Activated CD4-positive, alpha-beta memory T cell treated with anti-CD3 and anti-CD28 coated beads, Interleukin-2, amount 10 ng/mL, durations not matched to agents 7 days and 5 days (primary cell): ENCODE measurements at places on chromosomes 1 and 21. TPM values are rescaled to one million over a fixed set of nuclear protein-coding genes. Genes with fewer than 3 reads are reported as not detected.

Gene FLG
- total RNA-seq, result 0.08 TPM

DNA sequence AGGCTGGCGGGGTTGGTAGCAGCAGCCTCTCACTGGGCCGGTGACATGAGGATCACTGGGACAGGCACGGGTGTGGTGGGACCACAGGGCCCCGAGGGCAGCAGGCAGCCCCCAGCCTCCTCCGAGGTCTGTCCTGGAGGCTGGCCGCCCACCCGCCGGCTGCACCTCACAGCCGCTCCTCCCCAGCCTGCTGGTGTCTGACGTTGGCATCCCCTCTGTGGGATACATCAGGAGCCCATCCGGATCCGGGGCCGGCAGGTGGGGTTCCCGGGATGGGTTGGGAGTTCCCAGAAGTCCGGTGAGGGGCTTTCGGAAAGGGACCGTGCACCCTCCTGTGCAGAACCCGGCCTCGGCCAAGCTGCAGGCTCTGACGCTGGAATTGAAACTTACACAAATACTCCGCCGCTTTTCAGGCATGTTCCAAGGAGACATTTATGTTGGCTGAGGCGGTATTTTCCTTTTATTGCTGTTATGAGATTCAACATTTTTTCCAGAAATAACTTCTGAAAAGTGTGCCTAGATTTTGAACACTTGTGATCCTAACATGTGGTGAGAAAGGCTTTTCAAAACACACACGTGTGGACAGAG is 142.1 kb upstream of the ARHGEF16 start:
- H3K4me1 ChIP-seq, result peaks cover 7% of the 10 kb centered on the region
- peaks cover 2% of the 10 kb centered on the region for H3K36me3 ChIP-seq
- no peak for DNase-seq
- no peak overlapping the region for H3K27ac ChIP-seq
- H3K4me3 ChIP-seq, result no peak overlapping the region
- peaks cover 2% of the 10 kb centered on the region for H3K27me3 ChIP-seq

DNA sequence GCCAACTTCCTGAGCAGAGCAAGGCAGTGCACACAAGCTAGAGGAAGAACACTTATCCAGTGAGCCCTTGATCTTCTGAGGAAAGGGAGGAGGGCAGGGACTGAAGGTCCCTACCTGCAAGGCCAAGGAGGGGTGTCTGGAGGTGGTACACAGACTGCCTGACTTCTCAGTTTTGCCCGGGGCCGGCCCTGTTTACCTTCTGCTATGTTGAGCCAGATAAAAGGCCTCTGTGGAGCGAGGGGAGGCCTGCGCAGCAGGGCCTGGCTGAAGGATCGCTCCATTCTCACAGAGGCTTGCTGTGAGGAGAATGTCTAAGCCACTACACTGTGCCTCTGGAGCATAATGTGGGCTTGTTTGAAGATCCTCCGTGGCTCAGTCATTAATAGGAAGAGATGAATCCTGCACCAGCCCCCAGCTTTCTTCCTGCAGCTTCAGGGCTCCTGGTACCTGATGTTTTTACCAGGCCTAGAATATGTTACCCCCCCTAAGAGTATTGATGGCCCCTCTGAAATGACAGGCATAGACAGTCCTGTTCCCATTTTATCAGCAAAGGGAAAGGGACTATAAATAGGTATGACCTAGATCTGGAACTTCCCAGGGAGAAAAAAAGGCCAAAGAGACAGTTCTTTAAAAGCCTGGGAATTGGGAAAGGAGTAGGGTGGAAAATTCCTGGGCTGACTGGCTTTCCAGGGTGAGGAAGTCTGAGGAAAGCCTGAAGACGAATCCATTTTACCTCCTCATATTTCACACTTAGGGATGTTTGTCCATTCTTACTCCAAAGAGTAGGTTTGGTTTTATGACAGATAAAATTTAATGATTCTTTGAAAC is 4.7 kb downstream of the POGK start:
- no peak for DNase-seq
- H3K27me3 ChIP-seq, result no peaks in the 10 kb centered on the region
- H3K36me3 ChIP-seq, result peaks cover 76% of the 10 kb centered on the region
- H3K27ac ChIP-seq, result no peak overlapping the region

Gene MAEL
- 0.45 TPM for total RNA-seq

DNA sequence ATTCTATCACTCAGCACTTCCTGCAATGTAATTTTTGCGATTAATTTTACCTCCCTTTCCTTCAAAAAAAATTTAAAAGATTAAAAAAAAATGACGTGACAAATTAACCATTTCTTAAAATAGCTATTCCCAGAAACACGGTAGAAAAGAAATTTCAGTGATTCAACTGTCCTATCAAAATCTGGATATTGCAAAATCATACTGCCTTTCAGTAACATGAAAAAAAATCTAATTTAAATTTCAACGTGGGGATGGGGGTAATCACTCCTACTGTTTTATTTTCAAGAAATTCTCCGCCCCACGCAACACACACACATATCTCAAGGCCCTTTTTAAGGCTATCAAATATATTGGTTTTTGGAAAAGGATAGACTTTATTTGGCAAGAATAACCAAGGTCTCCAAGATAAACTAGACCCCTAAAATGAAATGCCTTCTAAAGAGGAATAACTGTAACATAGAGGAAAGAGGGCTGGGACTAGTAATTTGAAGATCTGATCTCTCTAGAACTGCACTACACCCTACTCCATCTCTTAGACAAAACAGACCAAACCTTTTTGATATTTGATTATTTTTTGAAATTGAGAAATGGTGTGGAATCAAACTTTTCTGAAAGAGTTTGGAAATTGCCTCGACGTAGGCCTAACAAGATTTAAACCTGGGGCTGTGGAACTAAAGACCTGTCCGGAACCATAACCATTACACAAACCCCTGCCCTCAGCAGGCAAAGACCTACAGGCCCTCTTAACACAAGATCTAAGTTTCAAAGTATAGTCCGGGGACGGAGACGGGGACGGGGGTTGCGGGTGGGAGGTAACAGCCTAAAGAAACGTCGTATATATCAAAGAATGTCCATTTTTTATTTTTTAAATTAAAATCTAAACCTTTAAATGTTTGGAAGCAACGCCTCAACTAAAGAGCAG is 941 bp downstream of the ARNT start:
- DNase-seq, result peak; percentile 28
- H3K36me3 ChIP-seq, result peaks cover 28% of the 10 kb centered on the region
- H3K27me3 ChIP-seq, result no peaks in the 10 kb centered on the region

DNA sequence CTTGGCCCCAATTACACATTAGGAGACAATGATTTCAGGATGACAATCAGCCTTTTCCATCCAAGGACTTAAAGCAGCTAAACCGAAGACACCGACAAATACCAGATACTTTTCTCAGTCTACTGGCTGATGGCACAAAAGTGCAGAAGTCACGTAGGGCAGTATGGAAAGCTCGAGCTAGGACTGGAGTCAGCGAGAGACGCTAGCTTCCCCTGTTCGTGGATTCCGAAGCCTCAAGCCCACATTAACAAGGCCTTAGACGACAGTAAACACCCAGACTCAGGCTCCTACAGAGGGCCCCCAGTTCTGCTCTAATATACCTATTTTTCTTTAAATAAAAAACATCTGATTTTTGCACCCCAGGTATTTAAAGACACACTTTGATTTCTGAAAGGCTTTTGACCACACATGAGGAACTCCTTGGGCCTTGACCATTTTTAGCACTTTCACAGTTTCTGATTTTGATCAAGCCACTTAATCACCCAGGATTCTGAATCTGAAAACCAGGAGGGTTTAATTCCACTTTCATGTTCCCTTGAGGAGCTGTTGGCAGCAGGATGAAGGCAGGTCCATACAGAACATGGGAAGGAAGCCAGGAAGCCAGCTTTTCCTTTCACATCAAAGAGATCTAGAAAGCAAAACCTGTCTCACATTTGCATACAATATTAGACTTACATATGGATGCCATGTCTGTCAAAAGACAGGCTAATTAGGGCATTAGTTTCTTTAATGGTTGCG is 204.1 kb downstream of the GABPA start:
- H3K4me1 ChIP-seq, result peaks cover 13% of the 10 kb centered on the region
- H3K27ac ChIP-seq, result no peak overlapping the region
- H3K36me3 ChIP-seq, result no peaks in the 10 kb centered on the region

DNA sequence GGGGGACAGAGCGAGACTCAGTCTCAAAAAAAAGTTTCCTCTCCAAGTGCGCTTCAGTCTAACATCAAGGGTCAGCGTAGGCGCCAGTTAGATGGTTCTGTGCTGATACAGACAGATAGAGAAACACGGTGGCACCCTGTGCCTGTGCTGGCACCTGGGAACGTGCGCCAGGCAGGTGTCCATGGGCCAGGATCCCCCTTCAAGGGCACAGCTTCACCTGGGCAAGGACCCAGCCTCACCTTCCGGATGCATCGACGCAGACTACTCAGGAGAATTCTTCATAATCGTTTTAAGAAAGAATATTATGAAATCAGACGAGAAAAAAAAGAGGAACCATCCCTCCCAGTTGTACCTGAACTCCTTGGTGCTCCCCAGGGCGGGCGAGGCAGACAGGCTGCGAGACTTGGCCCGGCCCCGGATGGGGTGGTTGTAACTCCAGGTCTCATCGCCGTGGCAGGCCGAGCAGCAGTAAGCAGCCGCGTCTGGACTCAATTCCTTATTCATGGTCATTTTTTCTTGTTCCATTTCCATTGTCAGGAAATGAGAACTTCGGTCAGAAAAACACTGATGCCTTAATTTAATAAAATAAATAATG is 13.3 kb downstream of the NADK start:
- H3K27me3 ChIP-seq, result no peaks in the 10 kb centered on the region
- H3K36me3 ChIP-seq, result peaks cover 55% of the 10 kb centered on the region
- no peak overlapping the region for H3K27ac ChIP-seq
- no peak overlapping the region for H3K4me3 ChIP-seq

Gene PRRX1
- total RNA-seq, result not detected

GRCh38 chr1:155910621-155911121 is 478 bp downstream of the RIT1 start:
- no peaks in the 10 kb centered on the region for H3K27me3 ChIP-seq
- DNase-seq, result peak; percentile 23
- H3K27ac ChIP-seq, result peak overlapping the region; percentile 97

Gene LHX8
- total RNA-seq, result not detected

DNA sequence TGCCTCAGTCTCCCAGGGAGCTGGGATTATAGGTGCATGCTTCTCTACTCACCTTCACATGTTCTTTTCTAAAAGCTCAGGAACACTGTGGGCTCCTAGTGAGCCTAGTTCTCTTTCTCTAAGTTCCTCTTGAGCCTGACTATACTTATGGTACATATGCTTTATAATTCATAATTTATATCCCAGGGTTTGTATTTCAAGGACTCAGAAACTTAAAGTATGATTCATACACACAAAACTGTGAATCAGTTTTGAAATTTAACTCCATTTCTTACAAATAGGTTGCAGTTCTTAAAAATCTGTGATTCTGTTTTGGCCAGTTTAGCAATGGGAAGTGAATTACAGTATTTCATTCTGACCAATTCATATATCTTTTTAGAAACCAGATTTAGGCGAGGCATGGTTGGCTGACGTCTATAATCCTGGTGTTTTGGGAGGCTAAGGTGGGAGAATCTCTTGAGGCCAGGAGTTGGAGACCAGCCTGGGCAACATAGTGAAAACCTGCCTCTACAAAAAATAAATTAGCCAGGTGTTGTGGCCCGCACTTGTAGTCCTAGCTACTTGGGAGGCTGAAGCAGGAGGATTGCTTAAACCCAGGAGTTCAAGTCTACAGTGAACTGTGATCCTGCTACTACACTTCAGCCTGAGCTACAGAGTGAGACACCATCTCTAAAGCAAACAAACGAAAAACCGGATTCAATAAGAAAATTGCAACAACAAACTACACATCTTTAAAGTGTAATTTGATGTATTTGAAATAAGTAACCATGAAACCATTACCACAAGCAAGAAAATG is 15.6 kb downstream of the RASAL2 start:
- no peaks in the 10 kb centered on the region for H3K4me1 ChIP-seq
- no peak overlapping the region for H3K27ac ChIP-seq

Gene CELA3B
- not detected for total RNA-seq

DNA sequence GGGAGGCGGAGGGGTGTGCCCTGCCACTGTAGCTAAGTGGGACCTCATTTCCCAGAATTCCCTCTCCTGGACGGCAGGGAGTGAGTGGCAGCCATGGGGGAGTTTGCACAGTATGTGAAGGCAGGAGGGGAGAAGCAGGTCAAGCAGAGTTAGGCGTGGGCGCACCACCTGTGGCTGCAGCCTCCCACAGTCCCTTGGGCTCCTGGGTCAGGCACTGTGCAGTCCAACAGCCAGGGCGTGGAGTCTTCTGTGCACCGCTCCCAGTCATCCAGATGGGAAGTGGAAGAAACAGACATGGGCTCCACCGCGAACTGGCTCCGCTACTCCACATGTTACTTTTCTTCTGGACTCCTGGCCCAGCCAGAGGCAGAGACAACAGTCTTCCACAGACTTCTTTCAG is 85.4 kb upstream of the TIAM1 start:
- no peak overlapping the region for H3K4me3 ChIP-seq
- no peak overlapping the region for H3K27ac ChIP-seq
- H3K4me1 ChIP-seq, result peaks cover 8% of the 10 kb centered on the region
- no peaks in the 10 kb centered on the region for H3K36me3 ChIP-seq

DNA sequence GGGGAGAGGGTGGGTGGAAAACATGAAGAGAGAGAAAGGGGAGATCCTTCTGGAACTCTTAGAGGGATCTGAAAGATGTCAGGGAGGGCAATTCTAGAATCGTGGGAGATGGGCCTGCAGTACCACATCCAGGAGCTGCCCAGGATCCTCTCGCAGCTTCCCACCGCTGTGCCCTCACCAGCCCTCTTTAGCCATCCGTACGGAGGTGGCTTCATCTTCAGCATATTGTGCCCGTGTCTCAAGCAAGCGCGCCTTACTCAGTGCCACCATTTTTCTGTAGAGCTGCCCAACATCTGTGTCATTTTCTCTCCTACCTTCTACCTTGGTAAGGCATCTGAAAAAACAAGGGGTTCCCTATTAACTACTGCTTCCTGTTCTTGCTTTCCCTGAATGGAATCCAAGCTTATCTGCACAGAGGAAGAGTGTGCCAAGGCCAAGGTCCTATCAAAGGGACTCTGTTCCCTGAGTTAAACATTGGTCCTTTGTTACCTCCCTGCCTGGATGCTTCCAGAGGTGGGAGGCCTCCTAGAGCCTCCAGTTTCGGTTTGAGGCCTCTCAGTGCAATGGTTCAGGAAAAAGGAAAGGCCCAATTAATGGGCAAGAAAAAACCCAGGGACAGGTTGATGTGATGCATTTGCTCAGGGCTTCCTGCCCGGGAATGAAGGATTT is 23.2 kb downstream of the C1orf116 start:
- no peak for DNase-seq
- no peak overlapping the region for H3K4me3 ChIP-seq
- H3K27me3 ChIP-seq, result peaks cover 60% of the 10 kb centered on the region
- no peaks in the 10 kb centered on the region for H3K36me3 ChIP-seq

DNA sequence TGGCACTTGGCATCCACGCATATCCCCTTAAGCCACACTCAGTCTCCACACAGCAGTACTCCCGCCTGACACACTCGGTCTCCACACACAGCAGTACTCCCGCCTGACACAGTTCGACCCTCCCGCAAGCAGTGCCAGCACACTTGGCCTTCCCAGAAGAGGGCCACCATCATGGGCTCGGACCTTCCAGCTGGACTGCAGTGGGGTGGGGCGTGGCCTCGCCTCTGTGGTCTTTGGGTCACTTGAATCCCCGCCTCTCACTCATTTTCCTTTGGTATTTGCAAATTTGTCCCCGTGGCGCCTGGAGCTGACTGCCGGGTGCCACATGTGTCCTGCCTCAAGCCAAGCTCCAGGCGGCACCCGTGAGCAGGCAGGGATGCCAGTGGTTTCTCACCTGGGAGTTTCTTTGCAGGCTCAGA is 63.7 kb downstream of the FAAP20 start:
- no peak overlapping the region for H3K27ac ChIP-seq
- no peaks in the 10 kb centered on the region for H3K36me3 ChIP-seq
- peaks cover 16% of the 10 kb centered on the region for H3K4me1 ChIP-seq
- no peak overlapping the region for H3K4me3 ChIP-seq
- no peaks in the 10 kb centered on the region for H3K27me3 ChIP-seq
- DNase-seq, result no peak

Gene CRYAA
- total RNA-seq, result not detected
